ENCODE measurements at places on chromosomes 6 and 20. TPM values are rescaled to one million over a fixed set of nuclear protein-coding genes. Genes with fewer than 3 reads are reported as not detected.

ADA gene
- 15.3 TPM for total RNA-seq

OXT gene
- total RNA-seq: not detected

RNF146 gene
- 46.3 TPM for total RNA-seq

CST5 gene
- not detected for total RNA-seq

AK9 gene
- total RNA-seq: 13.1 TPM

SLC17A2 gene
- not detected for total RNA-seq

BCAS1 gene
- not detected for total RNA-seq

BPIFB4 gene
- not detected for total RNA-seq

WFDC12 gene
- total RNA-seq: not detected

EYA4 gene
- under 0.01 TPM for total RNA-seq
